ENCODE measurements at places on chromosomes 12 and 14. TPM values are rescaled to one million over a fixed set of nuclear protein-coding genes. Genes with fewer than 3 reads are reported as not detected.

DNA sequence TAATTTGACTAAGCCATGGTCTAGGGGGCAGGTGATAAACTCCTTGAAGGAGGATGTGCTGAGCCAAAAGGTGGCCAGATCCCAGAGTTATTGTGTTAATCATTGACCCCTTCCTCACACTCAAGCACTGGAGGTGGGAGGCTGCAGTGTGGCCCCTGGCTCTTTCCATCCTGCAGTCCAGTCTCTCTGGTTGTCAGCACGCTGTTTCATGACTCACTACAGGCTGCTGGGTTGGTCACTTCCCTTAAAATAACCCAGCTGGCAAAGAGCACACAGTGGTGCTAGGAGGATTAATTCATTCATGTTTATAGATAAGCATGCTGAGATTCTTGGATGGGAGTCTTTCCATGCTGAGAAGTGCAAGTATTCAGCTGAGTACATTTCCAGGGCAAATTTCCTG, 228.9 kb downstream of the ANO2 start:
- DNase-seq = peak; percentile 13

DNA sequence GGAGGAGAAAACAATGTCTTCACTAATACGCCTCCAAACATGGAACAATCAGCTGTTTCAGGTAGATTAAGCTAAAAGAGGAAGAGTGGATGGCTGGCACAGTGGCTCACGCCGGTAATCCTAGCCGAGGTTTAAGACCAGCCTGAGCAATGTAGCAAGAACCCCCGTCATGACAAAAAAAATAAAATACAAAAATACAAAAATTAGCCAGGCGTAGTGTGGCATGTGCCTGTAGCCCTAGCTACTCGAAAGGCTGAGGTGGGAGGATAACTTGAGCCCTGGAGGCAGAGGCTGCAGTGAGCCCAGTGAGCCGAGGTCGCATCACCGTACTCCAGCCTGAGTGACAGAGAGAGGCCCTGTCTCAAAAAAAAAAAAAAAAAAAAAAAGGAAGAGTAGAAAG, 1.2 kb upstream of the MED13L start:
- no peak for DNase-seq

FERMT2 gene
- total RNA-seq = 186 TPM

DNA sequence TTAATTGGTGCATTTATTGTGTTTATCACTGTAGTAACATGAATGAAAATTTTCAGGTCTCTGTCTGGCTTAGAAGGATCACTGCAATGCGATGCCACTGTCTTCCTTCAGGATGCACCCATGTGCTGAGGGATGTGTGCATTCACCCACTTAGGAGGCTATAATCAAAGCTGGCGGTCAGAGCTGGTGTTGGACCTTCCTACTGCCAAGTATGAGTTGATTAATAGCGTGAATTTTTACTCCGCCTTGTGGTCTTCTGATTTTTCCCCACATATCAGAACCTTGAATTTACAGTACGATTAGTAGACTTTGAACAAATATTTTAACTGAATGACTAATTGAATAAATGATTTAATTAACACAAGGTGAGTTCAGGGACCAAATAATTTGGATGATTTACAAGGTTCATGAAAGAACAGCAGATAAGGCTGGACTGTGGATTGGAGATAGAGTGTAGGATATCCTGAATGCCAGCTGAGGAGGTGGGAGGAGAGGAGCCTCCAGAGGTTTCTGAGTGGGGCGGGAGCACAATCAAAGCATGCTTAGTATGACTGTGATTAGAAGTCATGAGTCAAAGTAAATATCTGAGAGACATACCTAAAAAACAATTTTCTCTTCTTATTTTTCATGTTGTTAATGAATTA, 50.1 kb downstream of the RERG start:
- no peak for DNase-seq

ACTN1 gene
- total RNA-seq = 403 TPM

GRCh38 chr12:92701441-92701840, 1.3 kb upstream of the PLEKHG7 start:
- no peak for DNase-seq

SAMD15 gene
- total RNA-seq = 0.16 TPM

DNA sequence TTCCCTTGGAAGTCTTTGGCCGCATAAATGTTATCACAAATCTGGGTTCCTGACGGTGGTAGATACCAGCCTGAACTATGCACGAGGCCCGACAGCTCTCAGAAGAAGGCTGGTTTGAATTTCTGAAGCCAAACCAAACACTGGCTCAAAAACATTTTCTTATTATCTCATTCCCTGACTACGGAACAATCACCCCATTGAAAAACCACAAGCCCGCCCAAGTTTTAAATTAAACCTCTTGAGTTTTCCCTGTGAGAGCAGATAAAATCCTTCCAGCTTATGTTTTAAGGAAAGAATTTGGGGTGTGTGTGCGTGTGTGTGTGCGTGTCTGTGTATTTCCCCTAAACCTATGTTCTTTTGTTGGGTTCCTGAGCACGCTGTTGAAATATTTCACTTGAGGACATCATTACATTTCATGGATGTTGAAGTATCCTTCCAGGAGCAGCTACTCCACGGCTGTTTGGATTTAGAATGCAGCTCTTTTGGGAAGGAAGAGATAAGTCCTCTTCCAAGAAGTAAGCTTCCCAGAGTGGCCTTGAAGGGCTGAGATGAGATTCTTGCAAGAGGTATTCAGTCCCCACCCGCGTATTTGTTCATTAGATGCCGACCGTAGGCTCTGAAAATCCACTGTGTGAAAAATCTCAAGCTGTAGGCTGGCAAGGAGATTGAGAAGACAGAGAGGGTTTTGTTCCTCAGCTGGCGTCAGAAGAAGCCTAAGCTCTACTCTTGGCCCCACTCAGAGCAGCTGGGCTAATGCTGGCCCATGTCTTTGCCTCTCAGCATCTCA, 131.0 kb upstream of the NCOR2 start:
- DNase-seq = no peak

DNA sequence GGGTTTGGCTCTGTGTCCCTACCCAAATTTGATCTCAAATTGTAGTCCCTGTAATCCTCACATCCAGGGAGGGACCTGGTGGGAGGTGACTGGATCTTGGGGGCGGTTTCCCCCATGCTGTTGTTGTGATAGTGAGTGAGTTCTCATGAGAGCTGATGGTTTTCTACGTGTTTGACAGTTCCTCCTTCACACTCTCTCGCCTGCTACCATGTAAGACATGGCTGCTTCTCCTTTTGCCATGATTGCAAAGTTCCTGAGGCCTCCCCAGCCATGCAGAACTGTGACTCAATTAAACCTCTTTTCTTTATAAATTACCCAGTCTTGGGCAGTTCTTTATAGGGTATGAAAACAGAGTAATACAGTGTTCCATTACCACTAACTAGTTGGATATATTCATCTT, 10.3 kb upstream of the LRRC23 start:
- no peak for DNase-seq

- no peak for DNase-seq
These were observed 72.3 kb downstream of the CDK17 start for GRCh38 chr12:96327889-96328288.

HPD gene
- total RNA-seq = not detected

FAM186B gene
- 0.64 TPM for total RNA-seq

DNA sequence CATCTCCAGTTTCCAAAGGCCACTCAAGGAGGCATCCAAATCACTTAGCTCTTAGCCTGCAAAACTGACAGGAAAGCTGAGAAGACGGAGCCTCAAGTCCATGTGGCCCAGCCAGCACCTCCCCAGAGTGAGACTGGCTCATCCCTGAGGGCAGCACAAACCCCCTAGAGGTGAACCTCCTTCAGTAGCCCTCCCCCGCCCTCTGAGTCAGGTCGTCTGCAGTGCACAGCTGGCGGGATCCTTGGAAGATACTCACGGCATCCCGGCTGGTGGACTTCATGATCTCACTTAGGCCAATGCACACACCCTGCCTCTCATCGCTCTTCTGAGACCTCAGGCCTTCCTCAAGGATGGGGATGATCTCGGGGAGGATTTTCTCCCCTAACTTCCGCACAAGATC, 24.1 kb upstream of the RAB35 start:
- no peak for DNase-seq

DNA sequence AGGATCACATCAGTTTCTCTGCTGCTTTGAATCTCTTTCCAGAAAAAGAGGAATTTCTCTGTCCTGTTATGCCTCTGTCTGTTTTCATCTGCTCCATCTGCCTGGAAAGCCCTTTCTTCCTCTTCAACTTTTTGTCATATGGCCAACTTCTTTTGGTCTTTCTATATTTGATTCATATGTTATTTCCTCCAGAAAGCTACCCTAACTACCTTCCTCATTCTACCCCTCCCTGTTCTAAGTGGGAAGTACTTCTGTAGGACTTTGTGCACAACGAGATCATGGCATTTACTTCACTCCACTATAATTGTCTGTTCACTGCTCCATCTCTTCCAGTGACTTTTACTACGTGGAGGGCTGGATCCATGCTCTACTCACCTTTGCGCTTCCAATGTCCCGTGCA, 5.9 kb downstream of the CLEC4D start:
- DNase-seq = no peak

POTEM gene
- not detected for total RNA-seq

DNA sequence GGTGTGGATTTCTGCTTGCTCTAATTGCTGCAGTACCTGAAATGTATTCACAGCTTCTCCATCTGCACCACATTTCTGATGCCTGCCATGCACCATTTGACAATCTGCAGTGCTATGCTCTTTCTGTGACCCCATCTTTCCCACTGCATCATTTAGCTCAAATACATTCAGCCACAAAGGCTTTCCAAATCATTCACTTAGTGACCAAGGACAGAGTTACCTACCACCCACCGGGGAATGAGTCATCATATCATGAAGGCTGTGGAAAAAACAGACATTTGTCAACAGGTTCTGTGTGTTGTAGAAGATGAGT, 465.5 kb upstream of the ATP2B1 start:
- no peak for DNase-seq

GLT1D1 gene
- total RNA-seq = not detected
